ENCODE measurements at places on chromosomes 5 and 9.
A peak's percentile ranks its signal among the peaks of the same experiment; 100 is the strongest.

DNA sequence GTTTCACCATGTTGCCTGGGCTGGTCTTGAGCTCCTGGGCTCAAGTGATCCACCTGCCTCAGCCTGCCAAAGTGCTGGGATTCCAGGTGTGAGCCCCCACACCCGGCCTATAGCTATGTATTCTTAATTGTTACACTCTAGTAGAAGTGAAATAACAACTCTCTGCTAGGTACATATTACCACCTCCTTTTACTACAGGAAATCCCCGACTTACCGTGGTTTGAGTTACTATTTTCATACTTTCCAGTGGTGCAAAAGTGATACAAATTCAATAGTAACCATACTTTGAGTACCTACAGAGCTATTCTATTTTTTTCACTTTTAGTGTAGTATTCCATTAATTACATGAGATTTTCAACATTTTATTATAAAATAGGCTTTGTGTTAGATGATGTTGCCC is 719 bp downstream of the ARL14EPL start:
- no peak for DNase-seq

DNA sequence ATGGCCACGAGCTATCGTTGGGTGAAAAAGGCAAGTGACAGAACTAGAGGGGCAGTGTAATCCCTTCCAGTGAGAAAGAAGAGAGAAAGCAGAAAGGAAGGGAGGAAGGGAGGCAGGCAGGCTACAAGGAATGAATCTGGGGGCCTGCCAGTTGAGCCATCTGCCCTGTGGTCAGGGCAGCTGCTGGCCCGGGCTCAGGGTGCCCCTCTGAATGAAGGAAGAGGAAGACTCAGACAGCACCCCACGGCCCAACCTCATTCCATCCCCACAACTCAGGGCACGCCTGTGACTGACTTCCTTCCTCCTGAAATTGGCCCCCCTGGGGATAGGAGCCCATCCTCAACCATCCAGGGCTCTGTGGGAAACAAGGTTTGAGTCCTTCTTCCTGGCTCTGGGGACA is 20.3 kb upstream of the FLT4 start:
- DNase-seq = no peak

DNA sequence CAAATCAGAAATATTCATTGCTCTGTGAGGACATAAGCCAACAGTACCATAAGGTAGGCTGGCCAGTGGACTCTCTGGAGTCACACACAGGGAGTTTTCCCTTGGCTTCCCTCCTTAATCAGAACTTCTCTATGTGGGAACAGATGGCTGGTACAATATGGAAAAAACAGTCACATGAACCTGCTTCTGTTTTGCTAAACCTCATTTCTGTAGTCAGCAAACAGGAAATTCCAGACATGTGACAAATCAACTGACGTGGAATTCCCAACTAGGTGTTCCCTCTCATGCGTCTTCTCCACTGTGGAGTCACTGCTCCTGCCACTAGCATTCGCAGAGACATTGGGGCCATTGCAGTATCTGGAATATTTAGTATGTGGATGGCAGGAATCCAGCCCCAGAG is 617.6 kb downstream of the KIF4B start:
- no peak for DNase-seq

- DNase-seq = no peak
Measured at GRCh38 chr5:174945853-174946252, 221.5 kb downstream of the MSX2 start.

GRCh38 chr5:39440958-39441624 is 16.3 kb upstream of the DAB2 start:
- no peak for DNase-seq

DNA sequence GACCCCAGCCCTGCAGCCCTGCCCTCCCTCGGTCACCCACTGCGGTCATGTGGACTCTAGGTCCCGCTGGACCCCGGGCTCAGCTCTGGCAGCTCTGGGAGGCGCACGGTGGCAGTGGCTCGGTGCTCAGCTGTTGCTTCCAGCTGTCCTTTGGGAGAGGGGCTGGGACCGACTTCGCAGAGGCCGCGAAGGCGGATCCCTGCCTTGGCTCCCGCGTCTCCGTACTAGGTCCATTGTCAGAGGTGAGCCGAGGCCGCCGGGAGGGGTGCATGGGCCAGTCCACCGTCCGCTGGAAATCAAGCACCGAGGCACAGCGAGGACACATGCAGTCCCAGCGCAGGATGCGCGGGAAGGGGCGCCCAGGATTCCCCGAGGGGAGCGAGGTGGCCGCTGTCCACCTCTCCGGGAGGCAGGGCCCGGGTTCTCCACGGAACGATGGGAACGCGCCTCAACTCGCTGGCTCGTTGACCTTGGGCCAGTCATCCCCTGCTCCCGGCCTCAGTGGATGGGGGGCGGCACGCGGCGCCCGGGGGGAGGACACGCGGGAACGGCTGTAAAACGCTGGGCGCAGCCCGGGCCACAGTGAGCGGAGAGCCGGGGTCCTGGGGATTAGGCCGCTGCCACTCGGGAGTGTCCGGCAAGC is 732 bp downstream of the GBGT1 start:
- DNase-seq = no peak

DNA sequence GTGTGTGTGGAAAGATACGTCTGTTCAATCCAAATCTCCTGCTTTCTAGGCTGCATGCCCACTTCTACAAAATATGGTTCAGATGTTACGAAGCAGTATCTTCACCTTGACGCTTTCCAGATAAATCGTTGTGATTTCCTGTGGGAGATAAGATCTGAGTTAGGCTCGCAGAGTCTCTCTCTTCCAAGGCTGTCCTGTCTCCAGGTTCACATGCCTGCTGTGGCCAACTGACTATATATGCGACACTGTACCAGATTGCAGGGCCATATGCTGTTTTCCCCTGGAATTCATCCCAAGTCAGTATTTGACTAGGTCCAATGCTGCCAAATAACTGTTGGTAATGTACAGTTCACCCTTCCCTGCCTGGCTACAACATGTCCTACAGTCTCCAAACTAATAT is 47.9 kb downstream of the TMEM252 start:
- no peak for DNase-seq

- peak; percentile 65 for DNase-seq
Measured at GRCh38 chr9:90801241-90801972, at the start of gene SYK. Gene SYK (plus strand): TSS chr9:90801819. CDS start chr9:90843899, 42,080 bp downstream.

GRCh38 chr5:111756581-111757354 is at the start of gene NREP:
Gene NREP (minus strand): TSS chr5:111757194. CDS start chr5:111755772, 1,422 bp downstream.
- peak; percentile 37 for DNase-seq

DNA sequence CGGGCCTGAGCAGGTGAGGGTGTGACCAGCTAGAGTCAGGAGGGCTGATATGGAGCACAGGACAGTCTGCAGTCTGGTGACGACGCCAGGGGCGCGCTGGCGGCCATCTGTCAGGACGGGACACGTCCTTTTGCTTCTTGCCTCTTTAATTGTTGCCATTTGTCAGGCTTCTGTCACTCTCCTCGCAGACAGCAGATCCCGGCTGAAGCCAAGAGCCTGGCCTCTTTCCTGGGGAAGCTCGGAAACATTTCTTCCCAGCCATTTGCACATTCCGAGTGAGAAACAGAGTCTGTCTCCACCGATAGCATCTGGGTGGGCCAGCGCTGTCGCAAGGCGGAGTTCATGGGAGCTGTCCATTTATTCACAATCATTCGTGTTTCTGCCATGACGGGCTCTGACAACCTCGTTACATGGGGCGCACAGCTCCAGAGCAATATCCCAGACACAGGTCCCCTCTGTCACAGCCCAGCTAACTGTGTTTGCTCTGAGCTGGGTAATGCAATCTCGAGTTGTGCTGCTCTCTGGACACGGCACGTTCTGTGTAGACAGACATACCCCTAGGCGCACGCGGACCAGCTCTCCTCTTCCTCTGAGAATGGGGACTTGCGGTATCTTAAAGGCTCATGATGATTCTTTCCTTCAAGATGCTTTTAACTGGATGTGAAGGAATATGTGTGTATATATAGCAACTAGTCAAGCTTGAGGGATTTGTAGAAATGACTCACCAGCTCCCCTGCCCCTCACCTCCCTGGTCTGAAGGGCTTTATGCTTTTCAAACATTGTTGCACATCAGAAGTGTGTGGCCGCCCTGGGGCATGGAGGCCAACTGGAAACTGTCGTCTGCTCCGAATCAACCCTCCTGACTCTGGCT is 105.3 kb upstream of the FCN2 start:
- DNase-seq = no peak

GRCh38 chr5:153670101-153670500 is 179.6 kb downstream of the GRIA1 start:
- no peak for DNase-seq

DNA sequence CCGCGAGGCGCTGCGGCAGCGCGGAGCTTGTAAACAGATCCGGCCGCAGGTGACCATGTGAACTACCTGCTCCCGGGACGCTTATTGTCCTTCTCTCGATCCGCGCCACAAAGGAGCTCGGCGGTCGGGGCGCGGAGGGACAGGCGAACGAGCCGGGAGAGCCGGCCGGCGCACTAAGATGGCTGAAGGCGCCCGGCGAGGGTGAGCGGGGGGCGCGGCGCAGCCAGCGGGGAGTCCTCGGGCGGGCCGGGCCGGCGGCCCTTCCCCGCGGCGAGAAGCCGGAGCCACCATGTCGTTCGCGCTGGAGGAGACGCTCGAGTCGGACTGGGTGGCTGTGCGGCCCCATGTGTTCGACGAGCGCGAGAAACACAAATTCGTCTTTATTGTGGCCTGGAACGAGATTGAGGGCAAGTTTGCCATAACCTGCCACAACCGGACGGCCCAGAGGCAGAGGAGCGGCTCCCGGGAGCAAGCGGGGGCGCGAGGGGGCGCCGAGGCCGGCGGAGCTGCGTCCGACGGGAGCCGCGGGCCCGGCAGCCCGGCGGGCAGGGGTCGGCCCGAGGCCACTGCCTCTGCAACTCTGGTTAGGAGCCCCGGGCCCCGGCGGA is 535 bp downstream of the JMY start:
- no peak for DNase-seq

- DNase-seq = no peak
Measured at GRCh38 chr9:17342696-17343095, 207.9 kb downstream of the CNTLN start.

DNA sequence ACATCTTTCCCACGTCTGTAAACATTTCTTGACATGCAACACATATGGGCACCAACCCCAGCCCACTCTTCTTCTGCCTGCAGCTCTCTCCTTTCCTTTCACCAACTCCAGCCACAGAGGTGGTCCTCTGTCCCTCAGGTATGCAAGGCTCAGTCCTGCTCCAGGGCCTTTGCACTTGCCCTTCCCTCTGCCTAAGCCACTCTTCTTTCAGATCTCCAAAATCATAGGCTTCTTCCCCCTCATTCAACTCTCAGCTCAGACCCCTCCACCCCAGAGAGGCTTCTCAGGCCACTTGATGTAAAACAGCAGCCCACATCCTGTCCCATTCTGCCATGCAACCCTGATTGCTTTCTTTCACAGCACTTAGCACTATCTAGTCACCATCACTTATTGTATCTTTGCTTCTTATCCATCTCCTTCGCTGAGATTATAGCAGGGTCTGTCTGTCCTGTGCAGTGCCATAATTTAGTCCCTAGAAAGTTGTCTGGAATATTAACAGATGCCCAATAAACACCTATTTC is 3.4 kb downstream of the LIFR start:
- no peak for DNase-seq

- DNase-seq = no peak
Measured at GRCh38 chr5:138986186-138986800, 111.2 kb upstream of the LRRTM2 start.

DNA sequence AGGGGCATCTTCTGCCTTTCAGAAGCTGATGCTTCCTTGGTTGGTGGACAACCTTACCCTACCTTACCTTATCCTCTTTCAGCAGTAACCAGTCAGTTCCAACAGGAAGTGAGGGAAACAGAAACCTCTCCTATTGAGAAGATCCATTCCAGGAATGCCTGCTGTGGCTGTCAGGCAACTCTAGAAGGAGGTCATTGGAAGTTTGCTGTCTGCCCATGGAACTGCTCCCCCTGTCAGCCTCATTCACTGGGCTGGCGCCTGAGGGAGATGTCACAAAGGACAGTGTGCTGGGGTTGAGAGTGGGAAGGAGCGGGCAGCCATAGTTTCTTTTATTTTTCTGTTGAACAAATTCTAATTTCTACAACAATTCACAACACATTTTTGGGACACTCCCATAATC is 54.7 kb downstream of the IRX1 start:
- DNase-seq = no peak

- DNase-seq = no peak
Measured at GRCh38 chr9:131402073-131402472, 8.2 kb downstream of the PRRC2B start.

DNA sequence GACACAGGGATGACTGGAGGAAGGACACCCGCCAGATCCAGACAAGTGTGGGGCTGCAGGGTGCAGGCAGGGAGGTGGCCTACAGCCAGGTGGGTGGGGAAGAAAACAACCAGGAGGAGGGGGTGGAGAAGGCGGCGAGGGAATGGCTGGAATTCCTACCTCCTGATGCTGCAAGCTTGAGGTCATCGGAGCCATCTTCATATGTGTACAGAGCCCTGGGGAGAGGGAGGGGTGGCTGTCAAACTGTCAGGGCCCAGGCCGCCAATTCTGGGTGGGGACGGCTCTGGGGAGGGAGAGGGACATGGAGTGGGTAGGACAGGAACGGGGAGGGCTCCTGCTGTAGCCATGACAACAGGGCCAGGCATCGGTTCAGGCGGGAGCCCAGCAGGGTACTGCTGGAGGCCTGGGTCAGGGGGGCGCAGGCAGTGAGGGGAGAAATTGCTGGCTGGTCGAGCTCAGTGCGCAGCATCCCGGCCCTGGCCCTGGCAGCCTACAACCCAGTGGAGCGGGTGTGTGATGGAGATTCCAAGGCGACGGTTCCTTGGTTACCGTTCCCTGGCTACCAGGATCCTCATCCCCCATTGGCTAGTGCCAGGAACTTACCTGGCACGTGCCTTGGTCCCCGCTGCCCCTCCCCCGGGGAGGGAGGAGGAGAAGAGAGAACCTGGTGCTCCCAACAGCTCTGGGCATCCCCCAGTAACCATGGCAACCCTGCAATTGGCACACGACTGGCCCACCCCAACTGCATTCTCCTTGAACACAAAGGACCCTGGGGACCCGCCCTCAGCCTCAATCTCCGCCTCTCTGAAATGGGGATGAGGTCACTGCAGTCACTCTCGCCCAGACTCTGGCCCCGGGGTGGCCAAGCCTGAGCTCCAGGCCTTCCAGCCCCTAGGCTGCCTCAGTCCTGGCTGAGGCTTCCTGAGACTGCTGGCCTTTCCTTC is 4.5 kb downstream of the DBN1 start:
- DNase-seq = no peak

DNA sequence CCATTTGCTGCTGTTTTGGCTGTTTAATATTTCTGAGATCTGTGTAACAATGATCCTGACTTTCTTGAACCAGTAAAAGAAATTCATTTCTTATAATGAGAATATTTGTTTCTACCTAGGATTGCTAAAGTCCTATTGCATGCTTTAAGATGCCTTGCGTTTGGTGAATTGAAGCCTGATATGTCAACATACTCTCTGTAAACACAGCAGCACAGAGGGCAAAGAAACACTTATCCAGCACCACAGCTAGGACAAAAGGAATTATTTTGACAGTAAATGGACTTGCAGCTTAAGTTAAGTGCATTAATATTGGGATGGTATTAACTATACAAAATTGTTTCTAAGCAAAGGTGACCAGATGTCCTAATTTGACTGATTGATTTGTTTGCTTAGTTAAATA is 2031.2 kb upstream of the CDH6 start:
- peak; percentile 75 for DNase-seq

DNA sequence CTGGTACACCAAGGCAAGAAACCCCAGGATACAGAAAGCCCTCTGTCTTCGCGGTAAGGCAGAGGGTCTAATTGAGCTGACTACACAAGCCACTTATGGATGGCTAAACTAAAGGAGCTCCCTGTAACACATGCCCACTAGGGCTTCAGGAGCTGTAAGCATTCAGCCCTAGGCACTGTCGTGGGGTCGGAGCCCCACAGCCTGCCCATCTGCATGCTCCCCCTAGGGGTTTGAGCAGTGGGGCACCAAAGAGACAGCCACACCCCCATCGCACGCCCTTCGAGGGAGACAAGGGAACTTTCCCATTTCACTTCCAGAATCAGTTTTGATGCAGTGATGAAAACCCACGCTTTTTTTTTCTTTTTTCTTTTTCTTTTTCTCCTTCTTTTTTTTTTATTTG is 11.0 kb upstream of the MTMR12 start:
- no peak for DNase-seq
